ENCODE measurements at places on chromosomes 2 and 18.

DNA sequence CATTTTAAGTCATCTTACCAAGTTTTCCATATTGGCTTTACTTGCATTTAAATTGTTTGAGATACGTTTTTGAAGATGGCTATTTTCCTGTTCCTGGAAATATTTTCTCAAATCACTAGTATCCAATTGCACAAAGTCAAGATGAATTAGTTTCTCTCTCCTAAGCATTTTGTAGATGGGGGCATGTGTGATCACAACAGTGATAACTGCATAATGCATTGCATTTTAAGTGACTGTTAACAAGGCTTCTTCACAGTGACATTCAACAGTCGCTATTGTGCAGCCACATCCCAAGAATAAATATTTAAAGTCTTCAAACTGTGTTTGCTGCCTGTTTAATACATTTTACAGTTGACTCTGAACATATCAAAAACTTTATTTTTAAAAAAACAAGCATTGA lies 694.2 kb upstream of the CDH7 start:
- DNase-seq, result no peak

- no peak for DNase-seq
Measured at GRCh38 chr2:137151731-137152130, 386.4 kb downstream of the THSD7B start.

GRCh38 chr2:238996331-238997136 lies 148.6 kb downstream of the TWIST2 start:
- no peak for DNase-seq

- DNase-seq, result no peak
Measured at GRCh38 chr2:65969161-65969560, 465.8 kb upstream of the MEIS1 start.

DNA sequence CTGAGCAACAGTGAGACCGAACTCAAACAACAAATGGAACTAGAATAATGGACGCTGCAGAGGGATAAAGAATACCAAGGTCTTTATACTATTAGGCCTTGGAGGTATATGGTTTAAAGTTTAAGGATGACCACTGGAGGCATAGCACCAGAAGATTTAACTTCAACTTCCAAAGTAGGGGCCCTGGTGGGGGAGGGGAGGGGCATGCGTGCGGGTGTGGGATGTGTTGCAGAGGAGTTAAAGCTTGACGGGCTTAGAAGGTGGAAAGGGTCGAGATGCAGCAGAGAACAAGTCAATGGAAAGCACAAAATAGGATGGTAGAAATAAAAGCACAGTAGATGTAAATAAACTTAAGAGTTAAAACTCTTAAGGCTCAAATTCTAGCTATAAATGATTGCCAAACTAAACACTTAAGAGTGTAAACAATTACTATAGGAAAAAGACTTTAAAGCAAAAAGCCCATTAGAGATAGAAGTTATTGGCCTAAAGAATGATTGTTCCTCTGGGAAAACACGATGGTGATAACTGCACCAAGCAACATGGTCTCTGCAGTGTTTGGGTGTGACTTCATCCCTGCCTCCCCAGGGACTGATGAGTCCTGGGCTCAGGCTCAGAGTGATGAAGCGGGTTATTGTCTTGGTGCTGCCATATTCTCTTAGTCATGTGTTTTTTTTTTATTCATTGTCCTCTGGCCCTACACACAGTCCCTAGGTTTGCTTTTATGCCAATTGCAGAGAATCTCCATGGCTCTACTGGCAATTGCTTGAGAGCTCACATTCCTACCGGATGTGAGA lies 13.0 kb downstream of the RRM2 start:
- peak; percentile 80 for DNase-seq

- no peak for DNase-seq
Measured at GRCh38 chr2:100214265-100214971, 72.0 kb upstream of the AFF3 start.

GRCh38 chr18:73462092-73462491 lies 594.3 kb upstream of the NETO1 start:
- DNase-seq, result peak; percentile 27

DNA sequence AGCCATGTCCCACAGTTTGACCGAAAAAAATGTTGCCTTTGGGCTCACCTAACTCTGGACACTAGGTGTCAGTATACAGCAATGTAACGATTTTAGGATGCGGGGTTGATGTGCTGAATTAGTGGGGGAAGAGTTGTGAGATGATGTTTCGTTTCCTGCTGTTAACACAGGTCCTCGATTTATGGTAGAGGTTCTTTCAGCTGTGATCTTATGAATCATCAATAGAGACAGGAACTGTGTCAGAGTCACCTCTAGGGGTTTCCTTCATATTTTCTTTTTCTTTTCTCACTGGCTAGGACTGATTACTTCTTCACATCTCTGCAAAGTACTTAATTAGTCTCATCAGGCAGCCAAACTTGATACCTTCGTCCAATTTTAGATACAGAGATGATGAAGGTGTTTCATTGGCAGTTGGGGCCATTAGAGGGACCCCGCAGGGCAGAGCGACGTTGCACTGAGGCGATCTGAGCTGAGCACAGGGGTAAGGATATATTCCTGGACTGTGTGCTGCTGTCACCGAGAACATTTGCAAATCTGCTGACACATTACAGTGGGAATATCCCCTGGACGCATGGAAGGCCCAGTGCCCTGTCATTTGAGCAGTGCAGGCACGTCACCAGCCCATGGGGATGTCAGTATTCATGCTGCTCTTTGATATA lies 10.2 kb upstream of the MMADHC start:
- peak; percentile 93 for DNase-seq

DNA sequence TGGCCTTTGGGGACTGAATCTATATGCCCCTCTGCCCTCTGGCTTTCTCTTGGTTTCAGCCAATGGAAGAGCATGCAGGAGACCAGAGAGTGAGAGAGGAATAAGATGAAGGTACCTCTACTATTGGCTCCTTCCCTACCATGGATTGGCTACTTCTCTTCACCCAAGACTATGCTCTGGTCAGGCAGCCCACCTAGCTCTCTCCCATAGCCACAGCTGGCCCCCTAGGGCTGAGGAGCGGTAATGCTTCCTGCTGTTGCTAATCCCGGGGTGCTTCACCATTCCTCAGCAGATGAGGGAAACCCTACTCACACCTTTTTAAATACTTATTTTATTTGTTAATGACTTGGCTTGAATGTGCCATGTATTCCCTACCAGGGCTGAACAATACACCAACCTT lies 142.4 kb downstream of the MREG start:
- DNase-seq, result peak; percentile 34

GRCh38 chr2:45180033-45180746 lies 170.9 kb upstream of the SIX2 start:
- DNase-seq, result no peak

DNA sequence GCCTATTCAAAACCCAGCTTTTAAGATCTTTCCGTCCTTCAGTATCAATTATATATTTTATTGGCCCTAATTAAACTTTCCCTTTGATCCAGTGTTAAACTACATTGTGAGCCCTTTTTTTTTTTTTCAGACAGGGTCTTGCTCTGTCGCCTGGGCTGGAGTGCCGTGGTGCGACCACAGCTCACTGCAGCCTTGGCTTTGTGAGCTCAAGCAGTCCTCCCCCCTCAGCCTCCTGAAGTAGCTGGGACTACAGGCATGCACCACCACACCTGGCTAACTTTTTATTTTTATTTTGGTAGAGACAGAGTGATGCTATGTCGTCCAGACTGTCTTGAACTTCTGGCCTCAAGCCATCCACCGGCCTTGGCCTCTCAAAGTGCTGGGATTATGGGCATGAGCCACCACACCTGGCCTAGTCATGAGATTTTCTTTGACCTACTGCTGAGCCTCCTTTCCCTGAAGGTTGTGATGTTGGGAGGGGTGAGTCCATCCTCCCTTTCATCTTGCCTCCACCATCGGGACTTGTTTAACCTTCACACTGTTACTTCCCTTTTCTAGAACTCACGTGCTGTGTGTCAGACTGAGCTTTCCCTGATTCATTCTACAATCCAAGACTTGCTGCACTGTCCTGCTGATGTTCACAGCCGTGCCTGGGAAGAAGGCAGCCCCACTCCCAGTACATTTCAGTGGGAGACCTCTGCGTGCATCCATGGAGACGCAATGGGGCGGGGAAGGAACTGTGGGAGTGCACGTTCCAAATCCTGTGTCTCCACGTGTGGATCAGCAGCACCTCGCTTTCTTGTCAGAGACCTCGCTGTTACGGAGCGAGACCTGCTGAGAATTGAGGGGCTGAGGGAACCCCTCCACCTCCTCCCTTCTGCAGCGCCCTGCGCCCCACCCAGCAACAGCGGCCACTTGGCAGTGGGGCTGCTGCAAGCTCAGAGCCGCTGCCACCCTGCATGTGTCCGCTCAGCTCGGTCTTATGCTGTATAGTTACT lies 10.8 kb downstream of the OXER1 start:
- DNase-seq, result no peak

GRCh38 chr2:33083699-33084387 lies 137.1 kb downstream of the LTBP1 start:
- DNase-seq, result no peak

DNA sequence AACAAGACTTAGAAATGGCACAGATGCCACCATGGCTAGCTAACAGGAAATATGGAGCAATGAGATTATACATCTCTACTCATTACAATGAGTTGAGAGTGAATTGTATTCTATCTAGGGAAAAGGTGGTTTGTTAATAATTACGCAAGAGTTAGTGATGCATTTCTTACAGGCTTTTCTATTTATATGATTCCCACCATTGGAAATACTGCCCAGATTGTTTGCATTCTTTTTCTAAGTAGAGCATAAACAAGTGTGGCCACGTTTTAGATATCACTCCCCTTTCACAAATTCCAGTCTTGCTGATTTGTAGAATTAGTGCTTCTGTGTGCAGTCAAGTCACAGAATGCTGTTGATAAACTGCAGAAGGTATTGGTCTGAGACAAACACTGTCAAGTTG lies 56.6 kb downstream of the ZNF804A start:
- DNase-seq, result no peak

DNA sequence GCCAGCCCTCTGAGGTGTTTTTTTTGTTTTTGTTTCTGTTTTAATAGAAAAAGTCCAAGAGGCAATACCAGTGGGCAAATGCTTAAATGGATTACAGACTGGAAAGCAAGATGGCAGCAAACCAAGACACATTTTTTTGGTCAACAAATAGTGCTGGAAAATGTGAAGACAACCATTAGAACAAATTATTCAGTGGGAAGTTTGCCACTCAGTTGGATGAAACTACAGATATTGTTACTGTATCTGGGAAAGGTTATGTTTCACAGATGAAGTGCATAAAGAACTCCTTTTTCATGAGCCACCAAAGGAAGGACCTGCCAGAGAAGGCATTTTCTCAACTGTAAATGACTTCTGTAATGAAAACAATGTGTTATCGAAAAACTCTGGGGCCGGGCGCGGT lies 93.0 kb upstream of the ODC1 start:
- no peak for DNase-seq

GRCh38 chr2:197212344-197213262 lies 98.0 kb downstream of the ANKRD44 start:
- no peak for DNase-seq

DNA sequence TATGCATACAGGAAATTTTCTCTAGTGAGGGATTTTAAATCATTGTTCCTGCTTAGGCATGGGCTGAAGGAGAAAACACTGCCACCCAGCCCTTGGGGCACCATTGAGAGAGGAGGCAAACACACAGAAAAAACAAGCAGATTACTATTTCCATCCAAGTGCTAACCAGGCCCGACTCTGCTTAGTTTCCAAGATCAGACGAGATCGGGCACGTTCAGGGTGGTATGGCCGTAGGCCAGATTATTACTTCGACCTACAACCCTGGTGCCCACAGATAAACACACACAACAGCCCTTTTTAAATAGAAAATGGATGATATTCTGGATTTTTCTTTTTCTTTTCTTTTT lies 45.4 kb upstream of the RHOB start:
- DNase-seq, result no peak

DNA sequence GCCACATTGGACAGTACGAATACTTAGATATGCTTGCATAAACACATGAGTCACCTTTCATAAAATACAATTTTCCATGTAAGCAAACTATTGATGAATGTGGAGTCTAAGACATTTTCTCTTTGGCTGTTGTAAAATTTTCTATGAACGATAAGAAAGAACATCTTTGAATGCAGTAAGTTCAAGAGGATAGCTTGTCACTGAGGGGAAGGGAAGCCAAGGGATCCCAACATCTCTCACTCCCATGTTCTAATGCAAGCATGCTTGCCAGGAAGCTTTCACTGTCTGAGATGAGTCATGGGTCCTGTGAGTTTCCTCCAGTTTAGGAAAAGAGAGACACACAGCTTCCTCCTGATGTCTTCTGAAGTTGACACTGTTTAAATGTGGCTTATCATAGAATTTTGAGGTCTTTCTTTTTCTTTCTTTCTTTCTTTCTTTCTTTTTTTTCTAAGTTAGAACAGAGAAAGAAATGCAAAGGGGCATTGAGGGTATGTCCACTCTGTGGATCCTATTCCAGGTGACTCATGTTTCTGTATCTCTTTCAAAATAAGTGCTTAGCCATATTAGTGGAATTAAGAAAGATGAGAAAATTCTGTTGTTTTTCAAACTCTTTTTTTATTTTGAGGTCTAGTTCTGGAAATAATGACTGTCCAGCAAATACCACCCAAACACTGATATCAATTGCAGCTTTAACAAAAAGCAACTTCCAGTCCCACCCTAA lies 146.6 kb downstream of the RDH14 start:
- peak; percentile 86 for DNase-seq

DNA sequence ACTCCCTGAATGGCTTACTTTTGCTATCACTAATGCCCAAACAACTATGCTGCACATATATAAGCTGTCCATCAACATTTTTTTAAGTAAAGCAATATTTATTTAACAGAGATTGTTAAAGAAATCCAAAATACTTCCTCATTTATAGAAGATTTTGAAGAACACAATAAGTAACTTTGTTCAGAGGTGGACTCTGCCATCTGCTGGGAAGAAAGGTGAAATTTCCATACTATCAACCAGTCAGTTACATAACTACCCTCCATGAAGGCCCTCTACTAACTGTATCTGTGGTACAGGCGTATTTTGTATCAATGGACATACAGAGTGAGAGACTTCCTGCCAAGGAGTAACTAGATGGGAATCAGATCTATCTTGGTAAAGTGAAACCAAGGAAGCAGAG lies 106.0 kb downstream of the DTNB start:
- DNase-seq, result peak; percentile 61

DNA sequence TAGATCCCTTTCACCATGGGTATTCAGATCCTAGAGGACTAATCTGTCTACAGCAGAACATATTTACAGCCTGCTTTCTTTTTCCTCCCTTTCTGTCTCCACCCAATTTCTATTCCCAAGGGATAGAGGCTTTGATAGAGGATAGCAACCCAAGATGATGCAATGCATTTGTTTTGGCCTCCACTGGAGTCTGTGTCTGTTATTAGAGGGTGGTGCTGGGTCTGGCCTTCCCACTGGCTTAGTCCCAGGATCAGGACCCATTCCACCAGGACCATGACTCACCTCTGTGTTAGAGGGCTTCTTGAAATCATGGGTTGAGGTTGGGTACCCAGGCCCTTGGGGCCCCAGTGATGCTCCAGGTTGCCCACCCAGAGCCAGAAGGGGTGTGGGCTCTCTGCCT lies 239.7 kb upstream of the TNP1 start:
- no peak for DNase-seq

- DNase-seq, result no peak
Measured at GRCh38 chr2:203997481-203997880, 60.9 kb downstream of the ICOS start.

- no peak for DNase-seq
Measured at GRCh38 chr18:21991886-21992285, 177.5 kb upstream of the GATA6 start.
